AG04449 (cell line): ENCODE measurements at places on chromosomes 5 and 9.

DNA sequence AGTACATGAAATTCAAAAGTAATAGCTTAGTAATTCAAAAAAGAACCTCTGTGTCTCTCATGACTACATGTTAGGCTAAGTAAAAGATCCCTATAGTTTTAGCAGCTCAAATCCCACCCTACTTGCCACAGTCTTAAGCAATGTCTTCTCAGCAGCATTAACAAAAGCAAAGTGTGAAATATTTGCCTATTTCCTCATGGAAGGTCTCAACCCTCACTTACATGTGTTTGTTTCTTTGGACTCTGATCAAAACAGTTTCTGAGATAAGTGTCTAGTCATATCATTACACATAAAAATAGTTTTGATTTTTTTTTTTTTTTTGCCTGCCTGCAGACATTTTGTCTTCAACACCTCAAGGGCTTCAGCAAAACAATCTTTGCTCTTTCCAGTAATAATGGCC, 310.5 kb downstream of the CETN3 start:
- no peak for DNase-seq

GRCh38 chr9:28410411-28410810, 837.1 kb upstream of the C9orf72 start:
- no peak for DNase-seq

GRCh38 chr9:121171236-121171635, 30.4 kb downstream of the RAB14 start:
- DNase-seq: no peak

GRCh38 chr9:133945314-133945975, 46.7 kb downstream of the VAV2 start:
- DNase-seq: no peak

DNA sequence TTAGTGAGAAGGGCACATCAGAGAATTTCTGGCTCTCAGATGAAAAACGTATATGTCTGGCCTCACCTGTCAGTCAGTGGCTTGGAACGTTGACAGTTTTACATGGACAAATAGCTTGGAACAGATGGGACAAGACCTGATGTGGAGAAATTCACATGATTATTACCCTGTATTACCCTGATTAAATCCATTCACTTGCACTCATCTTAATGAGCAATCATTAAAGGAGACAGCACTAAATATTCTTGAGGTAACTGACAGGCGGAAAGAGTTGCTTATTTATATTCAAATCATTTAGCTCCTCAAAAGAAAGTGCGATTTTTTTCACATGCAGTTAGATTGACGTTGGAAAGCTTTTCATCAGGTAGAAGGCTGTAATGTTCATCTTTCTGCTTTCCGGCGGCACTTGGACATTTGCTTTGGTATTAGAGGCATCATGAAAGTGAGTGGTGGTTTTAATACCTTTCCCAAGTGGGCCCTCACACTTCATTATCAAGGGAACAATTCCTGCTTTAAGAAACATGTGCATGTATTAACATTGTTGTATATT, 11.7 kb upstream of the TAS2R1 start:
- DNase-seq: no peak

DNA sequence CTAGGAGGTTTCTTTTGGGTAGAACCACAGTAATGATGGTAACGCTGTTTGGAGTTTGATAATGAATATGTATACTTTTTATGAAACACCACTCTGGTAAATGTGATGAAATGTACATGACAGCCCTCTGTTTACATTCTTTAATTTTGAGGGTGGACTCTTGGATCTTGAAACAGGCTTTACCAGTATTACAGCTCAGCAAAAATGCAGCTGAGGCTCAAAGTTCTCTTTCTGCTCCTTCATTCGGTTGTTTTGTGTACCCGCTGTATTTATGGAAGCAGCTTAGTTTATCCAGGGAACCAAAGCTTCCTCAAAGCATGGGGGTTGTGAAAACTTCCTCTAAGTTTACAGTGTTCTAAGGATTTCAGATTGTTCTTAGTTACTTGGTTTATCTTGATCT, 11.1 kb downstream of the GAPVD1 start:
- DNase-seq: no peak

DNA sequence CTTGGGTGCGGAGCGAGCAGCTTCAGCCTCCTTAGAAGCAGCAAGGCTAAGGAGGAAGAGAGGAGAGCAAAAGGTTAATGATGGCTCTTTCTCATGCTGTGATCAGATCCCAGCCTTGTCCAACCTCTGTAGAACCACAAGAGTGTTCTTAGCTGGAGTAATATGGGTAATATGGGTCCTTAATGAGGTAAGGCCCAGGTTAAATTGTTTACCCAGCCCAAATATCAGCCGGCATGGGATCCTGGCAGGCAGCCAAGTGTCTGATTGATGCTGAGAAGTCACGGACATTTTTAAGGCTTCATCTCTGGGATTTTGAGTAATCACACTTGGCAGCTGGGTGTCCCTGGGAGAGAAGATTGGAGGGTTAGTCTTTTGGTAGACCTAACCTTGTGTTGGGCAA, 32.3 kb downstream of the GLRA1 start:
- no peak for DNase-seq

DNA sequence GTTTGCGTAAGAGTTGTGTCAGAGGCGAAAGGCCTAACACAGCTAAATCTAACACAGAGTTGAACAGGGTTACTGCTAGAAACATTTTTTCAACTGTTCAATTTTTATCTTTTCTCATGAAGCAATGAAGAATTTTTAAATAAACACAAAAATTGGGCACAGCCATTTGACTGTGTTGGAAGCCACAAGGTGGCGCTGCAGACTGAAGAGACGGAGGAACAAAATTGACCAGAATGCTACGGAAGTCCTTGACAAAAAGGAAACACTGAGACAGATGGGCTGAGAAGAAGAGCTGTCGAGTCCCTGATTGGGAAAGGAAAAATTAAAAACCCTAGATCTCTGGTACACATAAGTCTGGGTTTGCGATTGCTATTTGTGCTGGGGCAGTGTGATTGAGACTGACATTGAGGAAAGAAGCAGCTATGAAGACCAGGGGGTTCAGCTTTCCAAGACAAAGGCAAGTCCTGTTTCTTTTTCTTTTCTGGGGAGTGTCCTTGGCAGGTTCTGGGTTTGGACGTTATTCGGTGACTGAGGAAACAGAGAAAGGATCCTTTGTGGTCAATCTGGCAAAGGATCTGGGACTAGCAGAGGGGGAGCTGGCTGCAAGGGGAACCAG, at the start of gene PCDHB9:
PCDHB9 (plus strand) TSS at position 265 of the 616 bp plus-strand sequence; CDS start at position 423, 158 bp downstream.
- no peak for DNase-seq

- DNase-seq: no peak
Observed at GRCh38 chr5:74640954-74641734, 616 bp upstream of the ENC1 start.

- DNase-seq: no peak
Observed at GRCh38 chr9:1977026-1977425, 38.1 kb upstream of the SMARCA2 start.

DNA sequence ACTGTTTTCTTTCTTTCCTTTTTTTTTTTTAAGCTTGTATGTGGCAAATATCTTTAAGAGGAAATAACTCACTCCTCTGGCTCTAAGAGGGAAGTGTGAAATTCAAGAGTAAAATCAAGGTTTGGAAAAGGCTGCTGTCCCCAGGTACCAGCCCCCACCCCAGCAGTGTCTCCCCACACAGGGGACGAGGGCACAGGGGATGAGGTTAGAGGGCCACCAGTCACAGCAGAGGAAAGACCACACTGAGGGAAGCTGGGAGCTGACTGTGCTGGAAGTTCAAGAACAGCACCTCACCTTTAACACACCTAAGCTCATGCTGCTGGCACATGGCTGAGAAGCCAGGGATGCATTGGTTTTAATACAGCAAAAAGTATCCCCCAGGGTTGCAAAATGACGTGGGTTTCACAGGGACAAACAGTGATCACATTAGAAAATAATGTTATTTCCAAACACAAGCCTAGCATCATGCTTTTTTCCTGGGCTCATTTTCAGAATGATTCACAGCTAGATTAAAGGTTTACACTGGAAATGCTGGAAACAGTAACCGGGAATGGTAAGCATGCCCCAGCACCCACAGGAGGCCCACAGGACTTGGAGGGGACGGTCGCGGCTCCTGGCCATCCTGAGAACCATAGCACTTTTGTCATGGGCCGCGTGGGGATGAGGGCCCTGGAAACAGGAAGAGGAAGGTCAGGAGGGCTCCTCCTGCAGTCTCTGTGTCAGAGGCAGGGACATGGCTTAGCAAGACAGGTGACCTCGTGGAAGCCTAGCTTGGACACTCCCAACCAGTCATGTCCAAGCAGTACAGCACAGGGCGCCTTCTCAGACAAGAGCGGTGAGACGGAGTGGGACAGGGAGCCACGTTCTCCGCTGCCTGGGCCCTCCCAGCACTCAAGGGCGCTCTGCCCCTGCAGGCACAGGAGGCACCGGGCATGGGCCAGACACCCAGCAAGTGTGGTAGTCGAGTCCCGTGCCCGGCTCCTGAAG, 6.9 kb downstream of the LPCAT1 start:
- DNase-seq: peak; percentile 34

GRCh38 chr5:1831677-1832313, 30.6 kb downstream of the NDUFS6 start:
- no peak for DNase-seq

- DNase-seq: no peak
Observed at GRCh38 chr9:121453232-121453892, 46.3 kb downstream of the GGTA1 start.

DNA sequence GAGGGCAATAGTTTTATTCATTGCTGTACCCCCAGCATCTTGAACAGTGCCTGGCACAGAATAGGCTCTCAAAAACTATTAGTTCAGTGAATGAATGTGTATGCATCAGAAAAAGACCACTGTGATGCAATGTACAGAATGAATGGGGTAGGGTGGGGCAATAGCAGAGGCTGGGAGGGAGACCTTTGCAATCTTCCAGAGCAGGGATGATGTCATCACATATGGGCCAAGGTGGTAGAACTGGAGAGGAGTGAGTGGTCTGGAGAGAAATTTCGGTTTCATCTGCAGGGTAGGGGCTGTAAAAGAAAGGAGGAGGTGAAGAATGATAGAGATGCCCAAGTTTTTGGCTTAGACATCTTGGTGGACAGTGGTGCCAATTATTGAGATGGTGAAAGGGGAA, 23.4 kb upstream of the ARAP3 start:
- no peak for DNase-seq

GRCh38 chr9:13447843-13448422, 168.4 kb upstream of the MPDZ start:
- DNase-seq: no peak

GRCh38 chr5:172144931-172145869, 42.8 kb downstream of the STK10 start:
- no peak for DNase-seq

DNA sequence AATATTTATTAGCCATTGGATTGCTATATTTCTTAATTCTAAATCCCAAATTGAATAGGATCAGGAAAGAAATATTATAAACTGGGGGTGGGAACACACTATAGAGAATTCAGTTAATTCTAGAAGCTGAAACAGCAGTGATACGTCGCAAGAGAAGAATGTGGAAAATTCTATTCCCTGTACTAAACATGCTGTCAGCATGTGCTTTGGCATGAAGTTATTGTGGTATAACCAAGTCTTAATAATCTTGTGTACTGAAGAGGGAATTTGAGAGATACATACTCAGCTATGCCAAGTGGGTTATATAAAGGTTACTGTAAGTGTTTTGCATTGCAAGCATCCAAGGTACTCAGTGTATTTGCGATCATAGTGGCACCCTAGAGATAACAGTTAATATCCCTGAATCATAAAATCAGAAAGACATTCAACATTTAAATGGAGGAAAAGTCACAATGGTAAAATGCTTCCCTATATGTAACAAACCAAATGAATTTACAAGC, 1492.9 kb upstream of the C9orf72 start:
- DNase-seq: no peak

- no peak for DNase-seq
Observed at GRCh38 chr5:74446725-74447241, 193.7 kb downstream of the ENC1 start.

DNA sequence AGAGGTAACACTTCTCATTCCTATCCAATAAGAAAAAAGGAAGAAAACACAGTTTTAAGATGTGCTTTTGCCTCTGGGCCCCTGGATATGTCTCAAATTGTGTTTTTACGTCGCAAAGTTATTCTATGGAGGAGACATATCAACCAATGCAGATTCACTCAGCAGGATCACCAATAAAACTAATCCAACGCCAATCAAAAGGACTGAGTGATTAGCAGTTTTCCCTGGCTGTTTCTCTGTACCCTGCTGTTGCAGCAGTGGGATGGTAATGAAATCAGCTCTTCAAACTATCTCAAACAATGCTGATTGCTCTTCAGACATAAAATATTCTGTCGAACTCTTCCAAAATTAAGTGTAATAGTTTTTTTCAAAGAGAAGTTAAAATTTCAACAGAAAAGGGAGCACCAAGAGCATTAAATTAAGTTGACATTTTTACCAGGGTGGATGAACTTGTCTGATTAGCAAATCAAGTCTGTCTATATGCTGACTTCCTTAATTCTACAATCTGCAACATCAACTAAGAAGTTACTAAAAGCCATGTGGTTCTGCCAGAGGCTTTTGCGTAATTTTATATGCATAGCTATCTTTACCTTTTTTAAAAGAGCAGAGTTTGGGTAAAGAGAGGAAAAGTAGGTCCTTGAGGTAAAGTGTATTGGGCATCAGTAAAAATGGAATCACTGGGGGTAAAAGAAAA, 9.7 kb upstream of the HK3 start:
- no peak for DNase-seq
